ENCODE measurements at places on chromosomes 6 and 20.

GRCh38 chr6:149969635-149970034 is 5.9 kb downstream of the ULBP1 start:
- no peak for DNase-seq

GRCh38 chr6:112054001-112054400 is at the start of gene CCN6:
CCN6 (plus strand) TSS chr6:112054104; CDS start chr6:112054358, 254 bp downstream.
- no peak for DNase-seq

DNA sequence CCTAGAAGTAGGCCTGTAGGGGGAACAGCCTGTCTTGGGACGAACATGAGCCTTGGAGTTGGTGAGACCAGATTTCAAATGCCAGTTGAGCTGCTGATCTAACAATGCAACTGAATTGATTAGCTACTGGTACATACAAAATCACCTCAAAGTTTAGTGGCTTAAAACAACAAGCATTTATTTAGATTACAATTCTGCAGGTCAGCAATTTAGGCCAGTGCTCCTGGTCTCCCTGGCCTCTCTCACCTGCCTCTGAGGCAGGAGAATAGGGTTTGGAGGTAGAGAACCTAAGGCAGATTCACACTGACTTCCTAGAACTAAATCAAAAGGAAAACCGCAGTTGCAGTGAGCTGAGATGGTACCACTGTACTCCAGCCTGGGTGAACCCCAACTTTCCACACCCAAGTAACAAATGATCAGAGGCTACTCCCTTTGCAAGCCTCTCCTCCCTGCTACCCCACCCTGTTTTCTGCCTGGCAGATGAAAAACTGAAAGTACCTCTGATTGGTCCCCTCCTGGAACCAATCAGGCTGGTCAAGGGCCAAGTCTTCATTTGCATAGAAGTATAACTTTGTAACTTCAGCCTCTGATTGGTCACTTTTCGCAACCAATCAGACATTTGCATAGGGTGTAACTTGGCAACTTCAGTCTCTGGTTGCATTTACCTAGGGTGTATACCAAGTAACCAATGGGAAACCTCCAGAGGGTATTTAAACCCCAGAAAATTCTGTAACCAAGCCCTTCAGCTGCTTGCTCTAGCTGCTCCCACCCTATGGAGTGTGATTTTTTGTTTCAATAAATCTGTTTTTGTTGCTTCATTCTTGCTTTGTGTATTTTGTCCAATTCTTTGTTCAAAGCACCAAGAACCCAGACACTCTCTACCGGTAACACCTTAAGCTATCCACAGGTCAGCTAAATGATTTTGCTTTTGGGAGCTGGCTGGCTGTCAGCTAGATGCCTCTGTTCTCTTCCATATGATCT is 8.1 kb upstream of the UBR2 start:
- DNase-seq: no peak

GRCh38 chr6:35362200-35362599 is 19.8 kb downstream of the PPARD start:
- no peak for DNase-seq

DNA sequence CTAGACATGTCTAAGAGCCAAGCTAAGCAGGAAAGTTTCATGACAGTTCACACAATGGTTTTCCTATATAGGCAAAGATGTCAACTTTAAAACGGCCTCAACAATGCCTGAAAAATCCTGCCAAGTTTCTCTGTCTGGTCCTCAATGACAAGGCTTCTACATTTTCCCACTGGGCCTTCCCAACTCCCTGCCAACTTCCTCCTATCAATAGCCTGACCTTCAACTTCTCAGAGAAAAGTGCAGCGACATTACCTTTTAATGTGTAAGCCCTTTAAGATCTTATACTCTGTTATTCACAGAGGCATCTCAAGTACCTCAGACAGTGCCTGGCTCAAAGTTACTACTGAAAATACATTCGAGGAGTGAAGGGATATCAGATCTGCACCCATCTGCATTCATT is 56.2 kb upstream of the BTBD3 start:
- DNase-seq: no peak

DNA sequence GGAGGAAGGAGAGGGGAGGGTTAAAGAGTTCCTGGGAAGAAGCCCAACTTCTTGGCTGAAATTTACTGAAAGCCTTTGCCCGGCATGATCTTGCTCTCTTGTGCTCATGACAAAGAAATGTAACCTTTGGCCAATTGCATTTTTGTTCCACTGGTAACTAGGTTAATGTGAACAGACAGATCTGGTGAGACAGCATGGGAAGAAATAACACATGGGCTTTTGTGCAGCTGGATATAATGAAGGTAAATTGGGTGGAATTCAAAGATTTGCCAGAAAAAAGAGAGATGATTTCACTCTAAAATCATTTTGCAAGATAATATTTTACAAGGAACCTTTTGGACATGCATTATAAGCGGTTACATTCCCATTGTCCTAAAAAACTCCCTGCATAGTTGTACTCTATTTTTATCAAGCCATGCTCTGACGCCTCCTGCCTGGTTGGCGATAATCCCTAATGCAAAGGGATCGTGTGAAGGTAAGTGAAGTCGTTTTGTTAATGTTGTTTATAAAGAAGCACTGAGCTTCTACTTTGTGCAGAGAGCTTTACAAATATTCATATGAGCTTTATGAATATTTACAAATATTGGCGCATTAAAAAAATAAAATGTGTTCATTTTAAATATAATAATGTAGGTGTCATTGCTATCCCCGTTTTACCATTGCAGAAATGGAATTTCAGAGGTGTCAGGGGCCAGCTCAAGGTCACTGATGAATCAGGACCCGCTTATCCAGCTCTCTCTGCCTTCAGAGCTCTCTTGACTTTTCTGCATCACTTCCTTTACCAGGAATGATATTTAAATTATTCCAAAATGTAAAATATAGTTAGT is 161.3 kb upstream of the AGPAT4 start:
- no peak for DNase-seq

GRCh38 chr6:6494677-6495076 is 93.8 kb upstream of the LY86 start:
- peak; percentile 43 for DNase-seq

DNA sequence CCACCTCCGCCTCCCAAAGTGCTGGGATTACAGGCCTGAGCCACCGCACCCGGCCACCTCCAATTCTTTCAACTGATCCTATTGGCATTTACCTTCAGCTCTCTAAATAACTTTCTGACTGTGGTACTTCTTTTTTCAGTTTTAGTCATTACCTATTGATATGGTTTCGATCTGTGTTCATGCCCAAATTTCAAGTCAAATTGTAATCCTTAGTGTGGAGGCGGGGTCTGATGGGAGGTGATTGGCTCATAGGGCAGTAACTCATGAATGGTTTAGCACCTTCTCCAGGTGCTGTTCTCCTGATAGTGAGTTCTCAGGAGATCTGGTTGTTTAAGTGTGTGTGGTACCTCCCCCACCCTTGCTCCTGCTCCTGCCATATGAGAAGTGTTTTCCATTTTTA is 140.9 kb downstream of the LPA start:
- DNase-seq: no peak

- no peak for DNase-seq
Observed at GRCh38 chr20:60586269-60587050, 628.2 kb downstream of the CDH26 start.

DNA sequence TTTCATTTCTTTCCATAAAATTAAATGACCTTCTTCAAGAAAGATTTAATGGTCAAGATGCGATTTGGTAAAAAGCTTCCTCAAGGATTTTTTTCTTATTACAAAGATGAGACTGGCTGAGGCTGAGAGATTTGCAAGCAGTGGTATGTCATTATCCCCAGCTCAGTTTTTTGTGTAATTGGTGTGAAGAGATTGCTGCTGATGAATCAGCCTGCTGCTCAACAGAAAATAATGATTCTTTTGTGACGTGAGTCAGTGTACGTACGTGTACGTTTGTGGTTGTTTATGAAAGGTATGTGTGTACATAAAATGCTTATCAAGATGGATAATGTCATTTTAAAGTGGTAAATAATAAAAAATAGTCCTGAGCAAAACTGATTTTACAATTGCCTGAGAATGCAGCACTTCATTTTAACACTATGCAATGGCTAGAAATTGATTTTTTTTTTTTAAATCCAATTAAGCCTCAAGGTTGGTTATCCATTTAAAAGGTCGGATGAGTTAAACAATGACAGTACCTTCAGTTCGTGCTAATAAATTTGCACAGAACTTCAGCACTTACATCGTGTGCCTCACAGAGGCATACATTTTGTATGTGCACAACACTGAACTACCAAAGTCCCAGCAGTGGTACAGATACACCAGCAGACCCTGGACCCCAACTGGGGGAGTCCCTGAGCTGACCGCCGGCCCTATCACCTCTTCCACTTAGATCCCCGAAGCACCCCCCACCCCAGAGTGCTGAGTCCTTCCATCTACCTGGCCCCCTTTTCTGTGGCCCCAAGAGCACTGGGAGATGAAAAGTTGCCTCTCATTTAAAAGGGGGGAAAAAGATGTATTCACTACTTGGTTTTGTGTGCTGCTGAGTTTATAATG is 9.7 kb upstream of the NPEPL1 start:
- no peak for DNase-seq

- no peak for DNase-seq
Observed at GRCh38 chr6:81727876-81728517, 24.5 kb downstream of the TENT5A start.

GRCh38 chr6:70304616-70305015 is 1.7 kb upstream of the COL9A1 start:
- no peak for DNase-seq

GRCh38 chr6:133017581-133017980 is 203.2 kb downstream of the RPS12 start:
- DNase-seq: no peak

GRCh38 chr6:106168097-106168888 is 82.2 kb downstream of the PRDM1 start:
- no peak for DNase-seq

- peak; percentile 21 for DNase-seq
Observed at GRCh38 chr6:33213166-33213988, 5.1 kb downstream of the RING1 start.

GRCh38 chr6:134381959-134382358 is 64.0 kb upstream of the SGK1 start:
- DNase-seq: no peak

DNA sequence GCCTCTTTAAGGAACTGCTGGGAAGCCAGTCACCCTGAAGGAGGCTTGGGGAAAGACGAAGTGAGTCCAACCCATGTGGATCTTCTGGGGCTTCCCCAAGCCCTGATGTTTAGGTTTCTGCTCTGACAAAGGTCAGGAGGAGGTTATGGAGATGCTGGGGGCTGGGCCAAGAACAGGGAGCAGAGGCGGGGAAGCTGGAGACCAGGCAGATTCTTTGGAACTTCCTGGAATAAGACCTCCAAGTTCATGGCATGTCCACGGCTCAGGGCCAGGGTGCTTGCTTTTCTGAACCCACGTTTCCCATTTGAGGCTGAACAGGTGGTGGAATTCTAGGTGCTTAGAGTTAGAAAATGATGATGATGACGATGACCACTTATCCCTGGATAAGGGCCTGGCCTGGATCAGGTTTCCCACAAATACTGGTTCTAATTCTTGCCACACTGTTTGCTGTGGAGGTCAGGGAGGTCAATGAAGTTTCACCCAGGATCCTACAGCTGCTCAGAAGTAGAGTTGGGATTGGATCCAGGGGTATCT is 30.0 kb upstream of the TGM2 start:
- DNase-seq: no peak

- DNase-seq: no peak
Observed at GRCh38 chr6:43199912-43200311, 17.9 kb downstream of the CUL9 start.

- DNase-seq: peak; percentile 4
Observed at GRCh38 chr6:46015119-46015968, at the start of gene CLIC5. CLIC5 (minus strand) TSS chr6:46015860; CDS start chr6:46015542, 318 bp downstream.

- no peak for DNase-seq
Observed at GRCh38 chr6:161622779-161623178, 348.9 kb upstream of the AGPAT4 start.

DNA sequence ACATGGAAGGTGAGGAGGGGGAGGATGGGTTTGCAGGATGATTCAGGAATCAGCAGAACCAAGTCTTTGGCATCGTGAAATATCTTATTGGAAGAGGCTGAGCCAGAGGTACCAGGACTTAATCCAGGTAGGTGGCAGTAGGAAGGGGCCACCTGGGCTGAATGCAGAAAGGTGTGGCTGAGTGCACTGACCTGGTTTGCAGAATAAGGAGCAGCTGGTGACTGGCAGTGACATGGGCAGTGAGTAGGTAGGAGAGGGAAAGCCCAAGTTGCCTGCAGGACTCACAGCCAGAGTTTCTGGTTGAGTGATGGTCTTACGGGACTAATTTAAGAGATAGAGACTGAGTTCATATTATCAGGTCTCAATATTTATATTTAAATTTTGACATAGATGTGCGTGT is 1.1 kb upstream of the PBOV1 start:
- DNase-seq: no peak

DNA sequence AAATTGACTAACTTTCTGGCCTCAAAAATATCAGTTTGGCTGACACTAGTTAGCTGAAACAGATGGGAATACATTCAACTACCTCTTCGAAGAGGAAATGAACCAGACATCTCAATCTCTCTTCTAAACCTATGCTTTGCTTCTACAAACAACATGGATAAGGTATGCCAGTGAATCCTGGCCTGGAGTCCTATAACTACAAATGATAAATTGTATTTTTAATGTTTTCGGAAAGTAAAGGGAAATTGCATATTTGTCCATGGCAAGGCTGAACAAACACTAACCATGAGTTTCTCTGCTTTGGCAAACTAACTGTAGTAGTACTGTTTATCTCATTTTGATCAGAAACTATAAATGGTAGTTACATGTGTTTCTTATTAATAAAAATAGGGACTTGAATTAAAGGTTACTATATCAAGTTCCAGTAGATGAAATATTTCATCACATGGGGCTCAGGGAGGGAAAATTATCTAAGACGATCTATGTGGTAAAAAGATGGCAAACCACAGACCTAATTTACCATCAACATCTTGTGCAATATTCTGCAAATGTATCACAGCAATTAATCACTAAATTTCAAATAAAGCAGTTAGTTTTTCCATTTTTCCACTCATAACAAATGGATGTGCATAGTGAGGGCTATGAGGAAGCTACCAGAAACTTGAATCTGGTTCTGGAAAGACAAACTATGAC is 76.8 kb downstream of the COL12A1 start:
- DNase-seq: no peak

- no peak for DNase-seq
Observed at GRCh38 chr6:96836631-96837080, 621 bp downstream of the GPR63 start.

DNA sequence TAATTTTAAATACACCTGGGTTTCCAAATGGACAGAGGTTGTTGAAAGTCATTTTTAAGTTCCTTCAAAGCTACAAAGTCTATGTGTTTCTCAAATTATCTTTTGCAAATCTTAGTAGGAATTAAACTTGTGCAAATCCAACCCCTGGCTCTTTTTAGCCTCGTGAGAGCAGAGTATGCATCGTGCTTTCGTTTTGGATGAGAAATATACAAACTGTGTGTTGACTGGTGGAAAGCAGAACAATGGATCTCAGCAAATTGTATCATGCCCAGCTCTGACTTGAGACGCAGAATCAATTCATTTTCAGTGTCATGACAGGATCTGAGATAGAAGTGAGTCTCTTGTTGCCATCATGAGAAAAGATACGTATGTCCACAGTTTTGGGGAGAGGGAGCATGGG is 542.4 kb upstream of the FLRT3 start:
- DNase-seq: no peak

Measured in naive B cell (primary cell).